ENCODE measurements at places on chromosomes 4 and X.

DNA sequence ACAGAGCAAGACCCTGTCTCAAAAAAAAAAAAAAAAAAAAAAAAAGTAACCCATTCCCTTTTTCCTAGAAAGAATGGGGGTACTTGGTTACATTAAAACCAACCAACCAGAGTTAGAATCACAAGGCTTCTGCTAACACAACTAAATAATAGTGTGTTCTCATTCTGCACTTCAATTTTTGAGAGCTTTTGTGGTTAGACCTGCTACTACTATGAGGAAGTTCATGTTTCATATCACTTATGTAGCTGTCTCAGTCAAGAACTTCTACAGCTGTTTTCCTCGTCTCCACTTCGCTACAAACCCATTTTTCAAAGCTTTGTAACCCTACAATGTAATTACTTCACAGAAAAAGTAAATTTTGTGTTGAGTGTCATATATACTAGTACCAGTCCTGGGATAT, 58.3 kb downstream of the PDHA2 start:
- DNase-seq: no peak

DNA sequence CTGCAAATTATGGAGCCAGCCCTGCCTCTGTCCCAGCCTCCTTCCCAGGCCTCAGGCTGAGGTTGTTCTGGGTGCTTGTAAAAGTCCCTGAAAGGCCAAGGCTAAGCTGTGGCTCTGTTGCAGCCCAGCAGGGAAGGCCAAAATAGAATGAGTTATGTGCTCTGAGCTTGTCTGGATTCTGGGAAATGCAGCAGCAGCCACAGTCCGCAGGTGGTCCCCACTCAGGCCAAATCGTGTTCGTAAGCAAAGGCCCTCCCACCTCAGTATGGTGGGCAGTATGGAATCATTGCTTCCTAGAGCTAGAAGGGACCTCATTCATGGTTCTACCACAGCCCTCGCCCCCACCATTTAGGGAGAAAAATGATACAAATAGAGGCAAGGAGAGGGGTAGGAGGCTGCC, 4.7 kb upstream of the TCEAL1 start:
- no peak for DNase-seq

DNA sequence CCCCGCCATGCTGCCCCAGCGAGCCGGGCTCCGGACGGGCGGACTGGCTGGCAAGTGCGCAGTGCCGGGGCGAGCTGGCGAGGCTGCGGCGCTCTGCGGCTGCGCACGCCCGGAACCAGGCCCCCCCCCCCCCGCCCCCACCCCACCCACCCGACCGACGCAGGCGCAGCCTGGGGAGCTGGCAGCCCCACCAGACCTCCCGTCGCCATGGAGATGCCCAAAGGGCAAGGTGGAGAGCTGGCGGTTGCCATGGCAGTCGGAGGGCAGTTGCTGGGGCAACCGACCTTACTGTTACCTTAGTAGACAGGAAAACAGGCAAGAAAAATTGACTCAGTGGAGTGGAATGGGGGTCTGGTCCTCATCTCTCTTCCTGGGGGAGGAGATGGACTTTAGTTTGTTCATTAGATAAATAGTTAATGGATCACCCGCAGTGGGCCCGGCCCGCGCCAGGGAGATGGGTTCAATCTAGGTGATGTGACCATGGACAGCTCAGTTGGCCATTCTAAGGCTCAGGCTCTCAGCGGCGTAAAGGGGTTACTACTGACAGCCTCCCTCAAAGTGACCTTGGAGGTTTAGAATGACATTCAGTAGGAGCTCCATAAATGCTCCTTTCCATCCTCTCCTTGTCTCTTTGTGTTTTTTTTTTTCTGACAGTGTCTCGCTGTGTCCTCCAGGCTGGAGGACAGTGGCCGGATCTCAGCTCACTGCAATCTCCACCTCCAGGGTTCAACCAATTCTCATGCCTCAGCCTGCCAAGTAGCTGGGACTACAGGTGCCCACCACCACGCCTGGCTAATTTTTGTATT, at the start of gene PCSK1N:
Gene PCSK1N (minus strand): TSS at position 87 of the 806 bp plus-strand sequence. CDS start 78 bp downstream, at position 9.
- DNase-seq: no peak

DNA sequence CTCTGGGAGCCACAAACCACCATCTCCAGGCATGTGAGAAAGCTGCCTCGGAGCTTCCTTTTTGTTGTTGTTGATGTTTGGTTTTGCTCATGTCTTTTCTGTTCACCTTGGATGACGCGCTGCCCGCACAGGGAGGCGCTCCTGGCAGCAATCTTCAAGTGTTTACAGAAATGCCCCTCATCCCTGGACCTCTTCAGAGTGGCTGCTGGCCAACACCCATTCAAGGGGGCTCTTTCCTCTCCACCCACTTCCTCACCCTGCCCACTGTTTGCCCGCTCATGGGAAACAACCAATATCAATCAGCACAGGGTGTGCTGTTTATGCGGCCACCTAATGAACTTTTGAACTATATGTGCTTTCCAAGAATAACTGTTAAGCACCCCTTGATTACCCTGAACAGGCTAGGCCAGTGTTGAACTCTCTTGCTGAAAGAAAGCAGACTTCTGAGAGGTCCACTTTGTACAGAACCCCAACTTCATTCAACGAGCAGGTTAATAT, 355.1 kb upstream of the CLNK start:
- no peak for DNase-seq

DNA sequence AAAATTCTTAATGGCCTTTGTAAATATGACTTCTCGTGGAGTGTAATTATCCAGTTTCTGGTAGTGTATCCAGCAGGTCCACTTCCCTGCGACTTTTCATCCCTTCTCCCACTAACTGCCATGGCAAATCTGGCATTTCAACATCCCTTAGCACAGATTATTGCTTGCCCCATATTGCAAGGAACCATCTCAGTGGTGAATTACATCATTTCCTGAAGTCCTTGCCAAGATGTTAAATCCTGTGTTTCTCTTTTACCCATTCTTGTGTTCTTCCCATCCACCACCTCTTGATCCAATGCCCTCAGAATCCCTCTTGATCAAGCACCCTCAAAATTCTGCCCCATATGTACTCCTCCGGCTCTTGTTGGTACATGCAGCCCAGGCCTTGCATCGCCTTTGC, 88.1 kb upstream of the ZNF81 start:
- DNase-seq: peak; percentile 34

DNA sequence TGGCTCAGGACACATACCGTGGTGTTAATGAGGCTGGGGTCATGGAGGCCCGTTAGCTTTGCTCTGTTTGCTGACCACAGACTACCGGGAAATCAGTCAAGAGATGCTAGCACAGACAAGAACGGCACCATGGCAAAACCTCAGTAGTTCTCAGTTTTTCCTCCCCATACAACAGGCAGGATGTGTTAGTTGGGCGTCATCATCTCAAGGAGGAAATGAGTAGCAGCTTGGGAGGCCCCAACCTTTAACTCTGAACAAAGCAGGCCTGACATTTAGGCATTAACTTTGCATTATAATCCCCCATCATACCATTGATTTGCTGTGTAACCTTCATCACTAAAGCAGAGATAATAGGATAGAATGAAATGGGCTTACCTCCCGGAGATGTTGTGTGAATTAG, 714.2 kb downstream of the RPA4 start:
- no peak for DNase-seq

- DNase-seq: peak; percentile 37
Measured at GRCh38 chrX:38282049-38282448, 45.3 kb downstream of the RPGR start.

GRCh38 chr4:52588097-52588496, 71.0 kb downstream of the USP46 start:
- DNase-seq: peak; percentile 39

DNA sequence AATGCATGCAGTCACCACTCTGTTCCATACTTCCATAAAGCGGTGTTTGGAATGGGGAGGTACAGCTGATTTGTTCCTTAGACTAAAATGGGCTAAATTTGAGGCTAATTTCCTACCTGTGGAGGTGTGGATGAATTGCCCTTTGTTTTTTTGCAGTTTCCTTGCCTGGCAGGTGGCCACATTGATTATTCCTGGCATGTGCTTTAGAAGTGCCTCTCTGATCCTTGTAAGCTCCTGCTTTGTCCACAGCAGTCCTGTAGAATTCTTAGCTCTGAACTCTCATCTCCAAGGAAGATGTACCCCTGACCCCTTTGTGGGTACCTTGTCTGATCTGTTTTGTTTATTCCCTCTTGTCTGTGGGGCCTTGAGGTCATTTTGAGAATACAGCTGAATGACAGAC, 136.8 kb downstream of the ADGRL3 start:
- DNase-seq: no peak

DNA sequence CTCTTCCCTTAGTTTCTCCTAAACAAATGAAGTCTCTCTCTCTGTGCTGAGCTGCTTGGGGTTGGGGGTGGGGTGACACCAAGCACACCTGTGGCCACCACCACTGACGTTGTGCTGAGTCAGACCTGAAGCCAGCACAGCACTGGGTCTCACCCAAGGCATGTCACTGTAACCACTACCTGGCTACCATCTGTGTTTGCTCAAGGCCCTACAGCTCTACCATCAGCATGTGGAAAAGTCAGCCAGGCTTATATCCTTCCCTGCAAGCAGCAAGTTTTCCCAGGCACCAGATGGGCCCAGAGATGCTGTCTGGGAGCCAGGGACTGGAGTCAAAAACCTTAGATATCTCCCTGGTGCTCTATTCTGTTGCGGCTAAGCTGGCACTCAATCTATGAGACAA, 6.9 kb downstream of the CXCL10 start:
- DNase-seq: no peak

DNA sequence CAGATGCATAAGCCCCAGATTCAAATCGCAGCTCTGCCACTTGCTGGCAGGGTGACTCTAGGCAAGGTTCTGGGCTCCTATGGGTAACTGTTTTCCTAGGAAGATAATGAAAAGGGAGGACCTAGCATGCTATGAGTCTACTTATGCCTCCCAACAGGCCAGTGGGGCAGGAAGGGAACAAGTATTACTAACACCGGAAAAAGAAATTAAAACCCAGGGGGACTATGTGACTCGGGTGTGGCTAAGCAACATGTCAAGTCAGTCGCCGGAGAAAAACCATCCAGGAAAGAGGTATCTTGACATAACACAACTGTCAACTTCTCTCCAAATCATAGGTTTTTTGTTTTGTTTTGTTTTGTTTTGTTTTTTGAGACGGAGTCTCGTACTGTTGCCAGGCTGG, 45.5 kb upstream of the RBPJ start:
- no peak for DNase-seq

- no peak for DNase-seq
Measured at GRCh38 chrX:107573016-107573415, 55.3 kb upstream of the PRPS1 start.

DNA sequence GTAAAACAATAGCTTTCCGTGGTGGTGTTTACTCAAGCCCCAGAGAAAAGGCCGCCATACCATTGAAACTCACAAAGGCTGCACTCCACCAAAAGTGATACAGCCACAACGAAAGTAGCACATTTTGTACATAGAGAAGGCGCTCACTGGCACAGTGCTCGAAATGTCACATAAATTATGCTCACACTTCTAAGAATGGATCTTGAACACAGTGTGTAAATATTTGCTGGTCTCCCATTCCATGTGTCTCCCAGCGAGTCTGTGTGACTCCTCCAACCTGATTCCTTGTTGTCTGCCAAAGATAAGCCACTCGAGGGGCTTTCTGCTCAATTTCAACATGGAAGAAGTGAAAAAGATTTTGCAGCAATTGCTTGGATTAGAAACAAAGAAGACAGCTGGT, 234.0 kb upstream of the VCX3A start:
- DNase-seq: no peak

DNA sequence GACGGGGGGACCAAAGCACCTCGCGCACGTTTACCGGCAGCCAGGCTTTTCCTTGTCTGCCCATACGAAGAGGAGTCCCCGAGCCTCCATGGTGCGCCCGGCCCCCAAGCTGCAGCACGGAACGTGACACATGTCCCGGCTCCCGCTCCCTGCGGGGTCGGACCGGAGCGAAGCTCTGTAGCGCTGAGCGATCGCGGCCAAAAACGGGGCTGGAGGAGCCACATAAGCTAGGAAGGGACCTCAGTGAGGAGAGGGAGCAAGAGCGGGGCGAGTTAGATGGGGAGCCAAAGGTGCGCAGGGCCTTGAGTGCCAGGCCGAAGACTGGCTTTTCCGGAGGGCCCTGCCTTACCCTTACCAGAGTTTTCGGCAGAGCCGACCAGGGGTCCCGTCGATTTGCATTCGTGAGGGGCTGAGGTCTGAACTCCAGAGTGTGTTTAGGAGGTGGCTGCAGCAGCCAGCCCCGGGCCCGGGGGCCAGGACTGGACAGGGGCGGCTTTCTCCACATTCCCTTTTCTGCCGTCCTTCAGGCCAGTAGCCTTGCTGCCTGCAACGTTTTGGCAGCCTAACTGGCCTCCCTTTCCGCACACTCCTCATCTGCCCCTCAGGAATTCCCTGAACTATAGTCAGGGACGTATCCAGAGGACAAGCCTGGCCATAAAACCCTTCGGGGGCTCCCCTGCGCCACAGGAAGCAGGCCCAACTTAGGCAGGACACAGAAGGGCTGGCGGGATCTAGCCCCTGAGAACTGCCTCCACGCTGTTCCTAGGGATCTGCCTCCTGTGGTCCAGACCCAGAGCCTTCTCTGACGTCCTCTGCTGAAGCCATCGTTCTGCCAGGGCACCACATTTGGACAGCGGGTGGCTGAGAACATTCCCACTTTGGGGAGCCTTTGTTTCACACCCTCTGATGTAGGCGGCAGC, 689 bp downstream of the SSR4 start:
- peak; percentile 52 for DNase-seq

DNA sequence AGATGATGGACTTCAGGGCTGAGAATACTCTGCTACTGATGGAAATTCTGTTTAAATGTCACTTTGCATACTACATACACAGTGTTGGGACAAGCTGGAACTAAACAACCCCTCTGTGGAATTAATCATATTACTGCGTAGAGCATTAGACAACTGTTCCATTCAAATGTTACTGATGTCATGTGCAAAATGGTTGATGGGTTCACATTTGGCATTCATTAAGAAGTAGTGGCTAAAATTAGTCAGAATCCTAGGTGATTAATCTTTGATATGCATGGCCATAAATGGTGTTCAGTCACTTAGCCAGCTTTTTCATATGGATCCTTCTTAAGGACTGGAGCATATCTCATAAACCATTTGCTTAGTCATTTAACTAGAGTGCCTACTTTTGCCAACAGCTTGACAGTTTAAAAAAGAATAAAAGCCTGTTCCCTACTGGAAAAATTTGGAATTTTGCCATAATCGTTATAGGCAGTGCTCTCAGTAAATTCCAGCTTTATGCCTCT, 105.2 kb downstream of the RNF150 start:
- DNase-seq: peak; percentile 91

DNA sequence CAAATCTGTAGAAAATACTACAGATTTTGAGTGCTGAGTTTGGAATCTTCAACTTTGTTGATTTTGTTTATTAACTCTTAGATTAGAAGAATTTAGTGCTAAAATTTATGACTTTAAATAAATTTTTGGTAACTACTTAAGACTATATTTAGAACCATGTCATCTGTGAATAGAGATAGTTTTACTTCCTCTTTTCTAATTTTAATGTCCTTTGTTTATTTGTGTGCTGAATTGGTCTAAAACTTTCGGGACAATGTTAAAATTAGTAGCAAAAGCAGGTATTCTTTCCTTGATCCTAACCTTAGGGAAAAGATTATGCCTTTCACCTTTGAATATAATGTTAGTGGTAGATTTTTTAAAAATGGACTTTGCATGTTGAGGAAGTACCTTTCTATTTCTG, 119.7 kb upstream of the CXorf51A start:
- DNase-seq: no peak

- peak; percentile 4 for DNase-seq
Measured at GRCh38 chrX:47815901-47816845, 20.5 kb upstream of the ZNF81 start.

- DNase-seq: no peak
Measured at GRCh38 chr4:112312610-112313239, 15.6 kb downstream of the ALPK1 start.

- no peak for DNase-seq
Measured at GRCh38 chr4:107655289-107655688, 64.7 kb downstream of the PAPSS1 start.

Data from GM23248 (cell line).